ENCODE measurements at places on chromosomes 12 and 14. TPM values are rescaled to one million over a fixed set of nuclear protein-coding genes. Genes with fewer than 3 reads are reported as not detected.

Gene OTX2
- total RNA-seq, result not detected

Gene CBLN3
- 2.0 TPM for total RNA-seq

Gene NRL
- total RNA-seq, result 0.66 TPM

Gene HHIPL1
- total RNA-seq, result not detected

Gene SLC8A3
- total RNA-seq, result not detected

Gene SYNDIG1L
- not detected for total RNA-seq

Gene C14orf39
- total RNA-seq, result not detected

Gene HNRNPC
- 843 TPM for total RNA-seq

Gene KRAS
- 37.5 TPM for total RNA-seq

Gene TMX1
- 46.2 TPM for total RNA-seq

Gene GNB3
- 8.7 TPM for total RNA-seq

Gene TMEM179
- not detected for total RNA-seq

Gene CD69
- not detected for total RNA-seq

Gene DHRS2
- total RNA-seq, result 10.0 TPM

Gene SLC7A8
- total RNA-seq, result 5.3 TPM

Gene ETFBKMT
- total RNA-seq, result 1.7 TPM

Gene FOXA1
- total RNA-seq, result 1.3 TPM

Gene PRH2
- total RNA-seq, result not detected

Gene FOXG1
- not detected for total RNA-seq

Gene RERGL
- total RNA-seq, result not detected

Gene DEPDC4
- 3.4 TPM for total RNA-seq

Gene HOXC12
- not detected for total RNA-seq

Gene FLVCR2
- 0.84 TPM for total RNA-seq

Gene SLC25A21
- total RNA-seq, result 3.5 TPM

Gene SOAT2
- total RNA-seq, result 0.17 TPM

Gene SIX6
- not detected for total RNA-seq

Gene GPRC5A
- 305 TPM for total RNA-seq

Gene OR4E2
- not detected for total RNA-seq

Gene ARG2
- 7.0 TPM for total RNA-seq

Gene CCDC177
- total RNA-seq, result not detected

Gene PRPF40B
- 29.0 TPM for total RNA-seq

Gene ARHGDIB
- 4.3 TPM for total RNA-seq

Gene FIGNL2
- total RNA-seq, result 0.27 TPM

Gene MLH3
- 14.7 TPM for total RNA-seq

Gene RPL10L
- total RNA-seq, result not detected

Gene CLEC4D
- total RNA-seq, result not detected

Gene ZNF891
- 0.02 TPM for total RNA-seq

Gene ASCL1
- not detected for total RNA-seq

Gene ATP2B1
- 62.4 TPM for total RNA-seq

Measured in HCT116 (cell line).